Hematopoietic multipotent progenitor cell treated with erythropoietin and hydrocortisone succinate and interleukin-3 and kit ligand, for 6 days (in vitro differentiated cells): ENCODE measurements at places on chromosomes 5 and 9.

DNA sequence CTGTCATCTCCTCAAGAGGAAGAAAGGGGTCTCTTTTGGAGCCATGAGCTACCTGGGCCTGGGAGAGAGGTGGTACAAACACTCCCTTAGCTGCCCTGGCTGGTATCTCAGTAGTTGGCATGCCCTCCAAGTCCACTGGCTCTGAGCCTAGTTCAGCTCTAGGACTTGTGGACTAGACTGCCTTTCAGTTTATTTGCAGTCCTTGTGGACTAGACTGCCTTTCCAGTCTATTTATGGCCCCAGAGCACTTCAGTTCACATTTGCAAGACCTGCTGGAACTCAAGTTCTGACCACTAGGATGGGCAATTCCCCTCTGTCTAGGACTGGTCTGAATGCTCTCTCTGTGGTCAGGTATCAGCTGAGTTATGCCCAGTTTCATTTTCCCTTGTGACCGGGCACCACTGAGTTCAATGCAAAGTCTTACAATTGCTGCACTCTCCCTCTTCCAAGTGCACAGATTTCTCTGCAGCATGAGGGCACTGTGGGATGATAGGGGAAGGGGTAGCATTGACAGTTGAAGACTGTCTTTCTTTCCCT, 1019.0 kb downstream of the TAF11L14 start:
- DNase-seq = no peak

GRCh38 chr9:114709636-114710035, 27.6 kb upstream of the TEX48 start:
- no peak for DNase-seq

GRCh38 chr9:133943036-133943780, 48.9 kb downstream of the VAV2 start:
- no peak for DNase-seq

DNA sequence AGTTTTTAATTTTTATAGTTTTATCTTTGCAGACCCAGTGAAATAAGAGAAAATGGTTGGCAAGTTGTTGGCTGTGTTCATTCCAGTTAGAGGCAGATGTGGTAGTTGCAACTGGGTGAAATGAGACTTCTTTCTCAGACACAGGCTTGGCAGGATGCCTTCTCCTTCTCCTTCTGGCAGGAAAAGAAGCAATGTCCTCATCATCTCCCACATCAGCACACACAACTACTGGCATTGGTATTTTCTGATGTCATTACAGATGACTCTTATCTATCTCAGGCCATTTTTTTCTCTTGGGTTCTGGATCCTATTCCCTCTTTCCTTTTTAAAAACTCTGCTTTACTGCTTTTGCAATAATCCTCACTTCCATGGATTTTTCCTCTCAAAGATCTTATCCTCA, 103.3 kb upstream of the EDIL3 start:
- no peak for DNase-seq

GRCh38 chr9:17627641-17628040, 48.8 kb downstream of the SH3GL2 start:
- DNase-seq = no peak

DNA sequence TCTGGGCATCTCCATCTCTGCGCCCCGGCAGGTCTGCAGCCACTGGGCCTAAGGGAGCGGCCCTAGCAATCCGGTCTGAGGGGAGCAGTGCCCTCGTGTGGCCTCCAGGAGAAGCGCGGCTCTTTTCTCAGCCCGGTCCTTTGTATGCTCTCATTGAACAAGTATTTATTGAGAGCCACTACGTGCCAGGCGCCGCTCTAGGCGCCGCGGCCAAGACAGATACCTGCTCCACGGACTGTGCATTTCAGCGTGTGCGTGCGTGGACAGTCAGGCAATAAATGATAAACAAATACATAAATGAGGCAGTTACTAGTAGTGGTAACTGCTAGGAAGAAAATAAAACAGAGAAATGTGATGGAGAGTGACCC, 2.3 kb upstream of the SLC4A9 start:
- peak; percentile 91 for DNase-seq

GRCh38 chr9:84270847-84271530, 69.6 kb downstream of the SLC28A3 start:
- no peak for DNase-seq

- no peak for DNase-seq
Measured at GRCh38 chr9:134456756-134457305, 130.6 kb downstream of the RXRA start.

DNA sequence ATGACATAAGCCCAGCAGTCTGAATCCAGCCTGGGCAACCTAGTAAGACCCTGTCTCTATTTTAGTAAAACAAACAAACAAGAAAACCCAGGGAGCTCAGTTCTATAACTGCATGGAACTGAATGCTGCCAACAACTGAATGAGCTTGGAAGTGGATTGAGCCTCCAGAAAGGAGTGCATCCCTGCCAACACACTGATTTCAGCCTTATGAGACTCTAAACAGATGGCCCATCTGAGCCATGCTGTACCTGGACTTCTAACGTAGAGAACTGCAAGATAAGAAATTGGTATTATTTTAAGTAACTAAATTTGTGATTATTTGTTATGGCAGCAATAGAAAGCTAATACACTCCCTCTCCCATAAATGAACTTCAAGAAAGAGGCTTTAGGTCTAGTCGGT, 150.4 kb upstream of the RAI14 start:
- DNase-seq = no peak

GRCh38 chr5:113294311-113295110, 140.3 kb downstream of the TSSK1B start:
- peak; percentile 48 for DNase-seq

GRCh38 chr9:79742110-79742721, 170.5 kb downstream of the TLE4 start:
- no peak for DNase-seq

DNA sequence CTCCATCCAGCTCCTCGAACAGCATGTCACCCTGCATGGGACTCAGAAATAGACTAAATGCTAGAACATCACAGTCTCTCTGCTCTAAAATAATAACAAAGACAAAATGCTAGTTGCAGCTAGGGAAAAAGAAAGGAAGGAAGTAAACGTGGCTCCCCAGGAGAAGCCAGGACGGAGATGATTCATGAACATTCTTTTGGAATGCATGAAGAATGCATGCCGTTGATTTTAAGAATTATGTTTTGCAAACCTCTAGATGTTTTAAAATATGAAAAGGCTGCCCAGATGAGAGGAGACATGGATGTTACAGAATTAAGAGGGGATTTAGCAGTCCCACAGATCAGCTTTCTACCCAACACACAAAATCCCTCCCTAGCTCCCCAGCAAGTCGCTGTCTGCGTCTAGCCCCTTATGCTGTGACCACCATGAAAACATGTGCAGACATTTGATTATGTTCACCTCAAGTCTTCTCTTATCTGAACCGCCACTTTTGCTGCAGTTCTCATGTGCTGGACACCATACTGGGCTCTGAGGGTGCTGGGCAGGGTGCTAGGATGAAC, 139.4 kb upstream of the LMX1B start:
- no peak for DNase-seq

- no peak for DNase-seq
Measured at GRCh38 chr9:114285166-114285867, 37.6 kb upstream of the ORM1 start.

- no peak for DNase-seq
Measured at GRCh38 chr5:10275460-10275859, 25.4 kb downstream of the CCT5 start.

DNA sequence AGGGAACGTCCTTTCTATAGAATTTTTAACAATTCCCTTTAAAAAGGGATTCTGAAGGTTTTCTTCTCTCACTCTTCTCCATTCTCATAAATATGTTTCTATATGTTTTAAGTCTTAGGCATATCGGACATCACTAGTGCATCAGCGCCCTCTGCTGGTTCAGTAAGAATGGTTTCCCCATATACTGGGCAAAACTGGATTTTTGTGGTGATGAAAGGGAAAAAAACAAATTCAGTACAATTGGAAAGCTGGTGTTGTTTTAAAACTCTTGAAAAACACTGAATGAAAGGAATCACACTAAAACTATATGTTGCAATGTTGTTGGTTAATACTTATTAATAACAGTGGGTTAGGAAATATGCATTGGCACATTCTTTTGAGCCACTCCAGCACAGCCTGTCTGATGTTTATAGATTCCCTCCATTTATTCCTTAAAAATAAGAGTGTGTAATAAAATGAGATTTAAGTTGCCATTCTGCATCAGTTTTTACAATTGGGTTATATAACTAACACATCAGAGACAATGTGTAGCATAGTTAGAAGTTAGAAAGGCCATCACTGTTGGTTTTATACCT, 15.8 kb downstream of the CWC27 start:
- DNase-seq = peak; percentile 94

GRCh38 chr5:35799181-35799580, 57.5 kb upstream of the IL7R start:
- no peak for DNase-seq

GRCh38 chr9:82252116-82252515, 263.5 kb downstream of the SPATA31D1 start:
- no peak for DNase-seq

- no peak for DNase-seq
Measured at GRCh38 chr5:122154910-122155309, 25.6 kb downstream of the ZNF474 start.

DNA sequence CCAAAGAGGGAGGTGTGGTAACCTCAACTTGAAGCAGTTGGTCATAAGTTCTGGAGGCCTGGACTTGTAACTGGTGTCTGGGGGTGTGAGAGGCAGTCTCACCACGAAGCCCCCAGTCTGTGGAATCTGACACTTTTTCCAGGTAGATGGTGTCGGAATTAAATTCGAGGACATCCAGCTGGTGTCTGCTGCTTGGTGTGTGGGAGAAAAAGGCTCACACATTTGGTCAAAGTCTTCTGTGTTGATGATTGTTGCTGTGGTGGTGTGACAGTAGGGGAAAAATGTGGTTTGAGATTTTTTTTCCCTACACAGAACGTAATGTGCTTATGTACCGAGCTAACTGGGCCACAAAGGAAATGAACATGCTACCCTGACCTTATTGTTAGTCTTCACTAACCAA, 251.9 kb downstream of the MAT2B start:
- no peak for DNase-seq

- no peak for DNase-seq
Measured at GRCh38 chr9:124412228-124412575, 3.0 kb downstream of the PSMB7 start.

DNA sequence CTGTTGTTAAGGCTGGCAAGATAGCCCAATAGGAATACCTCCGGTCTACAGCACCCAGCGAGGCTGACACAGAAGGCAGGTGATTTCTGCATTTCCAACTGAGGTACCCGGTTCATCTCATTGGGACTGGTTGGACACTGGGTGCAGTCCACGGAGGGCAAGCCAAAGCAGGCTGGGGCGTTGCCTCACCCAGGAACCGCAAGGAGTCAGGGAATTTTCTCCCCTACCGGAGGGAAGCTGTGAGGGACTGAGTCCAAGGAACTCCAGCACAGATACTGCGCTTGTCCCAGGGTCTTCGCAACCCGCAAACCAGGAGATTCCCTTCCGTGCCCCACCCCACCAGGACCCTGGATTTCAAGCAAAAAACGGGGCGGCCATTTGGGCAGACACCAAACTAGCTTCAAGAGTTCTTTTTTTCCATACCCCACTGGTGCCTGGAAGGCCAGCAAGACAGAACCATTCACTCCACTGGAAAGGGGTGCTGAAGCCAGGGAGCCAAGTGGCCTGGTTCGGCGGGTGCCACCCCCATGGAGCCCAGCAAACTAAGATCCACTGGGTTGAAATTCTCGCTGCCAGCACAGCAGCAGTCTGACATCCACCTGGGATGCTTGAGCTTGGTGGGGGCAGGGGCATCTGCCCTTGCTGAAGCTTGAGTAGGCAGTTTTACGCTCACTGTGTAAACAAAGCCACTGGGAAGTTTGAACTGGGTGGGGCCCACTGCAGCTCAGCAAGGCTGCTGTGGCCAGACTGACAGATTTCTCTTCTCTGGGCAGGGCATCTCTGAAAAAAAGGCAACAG, 647.2 kb downstream of the BNC2 start:
- no peak for DNase-seq

GRCh38 chr5:170361616-170362015, 27.6 kb downstream of the KCNMB1 start:
- DNase-seq = no peak

DNA sequence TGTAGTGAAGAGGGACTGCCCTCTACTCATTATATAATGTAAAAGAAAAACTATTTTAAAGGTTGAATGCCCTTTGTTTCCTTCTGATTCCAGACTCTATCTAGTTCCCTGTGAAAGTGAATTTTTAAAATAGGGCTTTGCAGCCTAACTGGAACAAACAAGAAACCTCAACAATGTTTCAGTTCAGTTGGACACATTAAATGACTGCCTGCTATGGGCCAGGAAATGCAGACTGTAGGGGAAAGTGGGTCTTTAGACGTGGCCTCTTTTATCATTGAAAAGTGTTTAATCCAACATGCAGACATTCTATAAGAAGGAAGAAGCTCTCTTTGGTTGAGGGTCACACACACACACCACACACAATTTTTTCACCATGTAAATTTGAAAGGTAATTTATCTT, 289.1 kb downstream of the ICE1 start:
- DNase-seq = no peak

- DNase-seq = peak; percentile 35
Measured at GRCh38 chr5:147921136-147921535, 14.8 kb upstream of the C5orf46 start.

GRCh38 chr9:113368348-113368981, 8.3 kb downstream of the HDHD3 start:
- DNase-seq = peak; percentile 72

DNA sequence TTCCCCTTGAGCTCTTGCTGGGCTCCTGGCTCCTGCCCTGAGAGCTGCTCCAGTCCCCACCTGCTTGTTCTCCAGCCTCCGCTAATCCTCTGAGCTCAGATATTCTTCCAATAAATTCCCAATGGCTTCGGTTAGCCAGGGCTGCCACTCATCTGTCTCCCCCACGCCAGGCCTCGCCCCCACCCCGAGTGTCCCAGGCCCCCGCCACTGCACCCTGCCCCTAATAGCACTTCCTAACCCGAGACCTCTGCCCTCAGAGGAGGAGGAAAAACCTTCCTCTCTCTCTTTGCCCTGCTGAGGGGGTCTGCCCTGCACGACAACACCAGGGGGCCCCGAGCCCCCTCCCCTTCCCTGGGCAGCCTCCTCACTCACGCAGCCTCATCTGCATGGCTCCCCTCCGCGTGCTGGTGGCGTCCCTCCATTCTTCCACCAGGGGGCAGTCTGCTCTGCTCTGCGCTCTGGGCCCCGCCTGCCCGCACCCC, 5.4 kb upstream of the LCN15 start:
- DNase-seq = peak; percentile 75
